ENCODE measurements at places on chromosomes 2 and 18. TPM values are rescaled to one million over a fixed set of nuclear protein-coding genes. Genes with fewer than 3 reads are reported as not detected.

CCDC148 gene
- 1.4 TPM for total RNA-seq

PER2 gene
- total RNA-seq: 8.6 TPM

BMP10 gene
- not detected for total RNA-seq

TUBA3E gene
- not detected for total RNA-seq

SERPINB13 gene
- not detected for total RNA-seq

GKN2 gene
- total RNA-seq: not detected

CCDC68 gene
- not detected for total RNA-seq

ALPG gene
- not detected for total RNA-seq

YES1 gene
- 58.7 TPM for total RNA-seq

PRKAG3 gene
- not detected for total RNA-seq

FZD7 gene
- 91.0 TPM for total RNA-seq

DNA sequence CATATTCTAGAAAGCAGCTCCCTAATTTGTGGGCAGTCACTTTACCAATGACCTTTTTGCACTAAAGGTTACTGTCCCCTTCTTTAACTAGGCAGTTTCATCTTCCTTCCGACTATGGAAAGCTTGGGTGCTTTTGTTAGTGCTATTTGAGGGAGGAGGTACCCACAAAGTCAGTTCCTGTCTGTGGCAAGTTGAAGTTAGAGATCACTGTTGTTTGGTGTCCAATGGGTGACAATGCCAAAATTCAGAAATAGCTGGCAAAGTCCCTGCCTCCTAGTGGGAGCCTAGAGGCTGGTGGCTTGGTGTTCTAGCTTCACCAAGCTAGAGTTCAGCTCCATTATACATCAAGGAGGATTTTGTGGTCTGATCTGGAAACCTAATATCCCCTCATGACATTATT, 87.1 kb upstream of the PNPT1 start:
- no peak for DNase-seq

DNA sequence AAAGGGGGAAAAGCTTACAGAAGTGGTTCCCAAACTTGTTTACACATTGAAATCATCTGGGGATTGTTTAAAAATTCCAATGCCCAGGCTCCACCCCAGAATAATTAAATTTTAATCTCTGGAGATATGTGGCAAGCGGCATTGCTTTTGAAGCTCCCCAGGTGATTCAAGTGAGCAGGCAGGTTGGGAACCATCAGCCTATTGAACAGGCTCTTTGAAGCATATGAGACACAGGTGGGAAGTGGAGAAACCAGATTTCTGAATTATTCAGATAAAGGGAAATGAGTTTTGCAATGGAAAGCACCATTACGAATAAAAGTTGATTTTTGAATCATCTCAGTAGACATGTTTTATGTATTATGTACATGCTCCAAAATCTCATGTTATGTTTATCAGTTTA, 57.6 kb upstream of the NOSTRIN start:
- DNase-seq: no peak

DNA sequence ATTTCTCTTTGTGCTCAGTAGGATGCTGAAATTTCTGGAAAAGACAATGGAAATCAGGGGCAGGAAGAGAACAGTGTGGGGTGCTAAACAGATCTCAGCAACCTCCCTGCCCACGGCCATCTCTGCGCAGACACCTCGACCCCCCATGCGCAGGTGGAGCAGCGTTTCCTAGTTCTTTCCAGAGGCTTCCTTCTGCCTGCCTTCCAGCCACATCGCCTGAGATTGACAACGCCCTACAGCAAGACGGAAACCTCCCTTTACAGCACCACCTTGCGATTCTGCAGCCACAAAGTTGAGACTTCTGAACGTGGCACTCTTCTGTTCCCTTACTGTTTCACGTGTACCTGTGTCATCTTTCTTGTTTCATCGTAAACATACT, 31.4 kb upstream of the CASP8 start:
- DNase-seq: no peak

- no peak for DNase-seq
Observed at GRCh38 chr18:35827275-35827902, 145.1 kb upstream of the RMP24 start.

DNA sequence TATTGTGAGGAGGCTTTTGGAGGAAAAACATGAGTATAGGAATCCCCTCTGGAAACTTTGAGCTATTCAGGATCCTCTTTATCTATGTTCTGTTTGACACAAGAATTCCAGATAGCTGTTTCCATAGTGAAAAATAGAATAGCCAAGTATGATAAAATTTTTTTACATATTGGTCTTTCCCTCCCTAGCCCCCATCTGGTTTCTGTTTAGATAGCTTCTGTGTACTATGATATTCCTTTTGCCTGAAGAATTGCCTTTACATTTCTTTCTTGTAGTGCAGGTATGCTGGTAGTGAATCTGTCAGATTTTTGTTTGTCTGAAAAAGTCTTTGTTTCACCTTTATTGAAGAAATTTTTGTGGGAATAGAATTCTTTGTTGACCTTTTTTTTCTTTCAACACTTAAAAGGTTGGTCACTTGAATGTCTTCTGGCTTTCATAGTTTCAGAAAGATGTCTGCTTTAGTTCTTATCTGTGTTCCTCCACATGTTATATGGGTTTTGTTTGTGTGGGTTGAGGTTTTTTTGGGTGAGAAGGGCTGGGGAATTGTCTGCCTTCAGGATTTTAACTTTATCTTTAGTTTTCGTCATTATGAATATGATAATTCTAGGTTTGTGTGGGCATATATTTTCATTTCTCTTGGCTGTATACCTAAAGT, 29.9 kb upstream of the FBLN7 start:
- DNase-seq: no peak

- no peak for DNase-seq
Observed at GRCh38 chr2:72000110-72000509, 147.6 kb downstream of the CYP26B1 start.

GRCh38 chr2:14899621-14900414, 267.3 kb downstream of the LRATD1 start:
- no peak for DNase-seq

GRCh38 chr2:10009271-10009810, 34.0 kb upstream of the KLF11 start:
- DNase-seq: no peak

DNA sequence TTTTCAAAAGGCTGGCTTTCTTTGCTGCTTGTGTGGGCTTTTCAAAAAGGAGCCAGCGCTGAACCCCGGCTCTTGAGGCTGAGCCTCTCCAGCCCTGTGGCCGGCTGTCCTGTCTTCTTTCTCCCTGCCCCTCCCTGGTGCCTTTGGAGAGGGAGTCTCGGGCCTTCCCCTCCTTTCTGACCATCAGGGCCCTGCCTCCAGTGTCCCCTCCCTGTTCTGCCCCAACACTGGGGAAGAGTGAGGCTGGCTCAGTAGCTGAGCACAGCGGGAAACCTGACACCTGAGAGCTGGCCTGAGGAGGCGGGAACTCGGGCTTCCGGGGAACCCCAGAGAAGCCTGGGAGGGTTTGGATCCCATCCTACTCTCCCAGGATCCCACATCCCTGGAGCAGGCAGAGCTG, 232.1 kb downstream of the LOXHD1 start:
- no peak for DNase-seq

GRCh38 chr18:50454387-50454988, 79.6 kb downstream of the SKA1 start:
- DNase-seq: no peak

- DNase-seq: no peak
Observed at GRCh38 chr18:79611040-79611681, 68.4 kb upstream of the CTDP1 start.
